ENCODE measurements at places on chromosomes 5 and 9.

DNA sequence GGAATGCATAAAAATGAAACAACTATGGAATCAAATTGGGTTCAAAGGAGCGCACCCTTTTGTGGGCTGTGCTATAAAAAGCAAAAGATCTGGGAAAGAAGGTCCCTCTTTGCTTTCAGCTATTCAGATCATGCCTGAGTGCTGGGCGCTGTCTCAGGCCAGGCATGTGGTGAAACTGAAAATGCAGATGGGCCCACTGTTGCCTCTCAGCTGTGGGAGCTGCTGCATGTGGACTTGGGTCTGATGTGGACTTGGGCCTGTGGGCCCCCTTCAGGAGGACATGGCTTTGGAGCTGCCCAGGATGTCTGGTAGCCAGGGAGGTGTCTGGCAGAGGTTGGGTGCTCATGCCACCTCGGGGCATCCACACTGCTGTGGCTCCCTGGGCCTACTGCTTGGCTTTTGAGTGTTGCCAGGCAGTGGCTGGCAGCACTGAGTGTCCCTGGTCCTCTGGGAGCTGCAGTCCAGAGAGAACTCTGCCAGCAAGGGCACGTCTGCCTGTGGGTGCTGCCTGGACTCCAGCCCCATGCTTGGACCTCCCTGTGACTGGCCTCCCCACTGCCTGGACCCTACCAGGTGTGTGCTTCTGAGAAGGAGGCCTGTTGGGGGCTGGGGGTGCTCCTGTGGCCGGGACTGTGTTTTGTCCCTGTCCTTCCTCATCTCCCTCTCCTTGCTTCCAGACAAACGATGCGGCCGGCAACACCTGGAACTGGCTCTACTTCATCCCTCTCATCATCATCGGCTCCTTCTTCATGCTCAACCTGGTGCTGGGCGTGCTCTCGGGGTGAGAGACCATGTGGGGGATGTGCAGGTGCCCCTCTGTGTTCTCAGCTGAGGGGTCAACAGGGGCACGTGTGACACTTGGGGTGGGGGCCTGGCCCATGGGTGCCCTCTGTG is 74.3 kb downstream of the CACNA1B start:
- no peak for DNase-seq

- no peak for DNase-seq
Observed at GRCh38 chr9:131104016-131104740, 7.8 kb downstream of the AIF1L start.

DNA sequence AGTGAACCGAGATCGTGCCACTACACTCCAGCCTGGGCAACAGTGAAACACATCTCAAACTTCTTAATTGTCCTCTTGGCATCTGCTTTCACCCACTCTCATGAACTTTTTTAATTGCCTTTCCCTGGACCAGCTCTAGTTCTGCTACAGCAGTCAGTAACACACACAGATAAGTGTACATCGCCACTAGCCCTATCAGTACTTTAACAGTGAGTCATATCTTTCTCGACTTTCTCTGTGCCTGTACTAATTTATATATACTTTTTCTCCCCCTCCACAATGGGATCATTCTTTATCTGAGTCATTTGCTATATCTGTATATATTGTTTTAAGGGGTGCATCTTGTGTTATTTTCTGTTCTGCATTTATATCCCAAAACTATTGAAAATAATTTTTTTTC is 6.7 kb downstream of the CDC37L1 start:
- DNase-seq, result no peak

GRCh38 chr9:122192914-122193525 is 33.3 kb downstream of the MORN5 start:
- DNase-seq, result no peak

- no peak for DNase-seq
Observed at GRCh38 chr9:7973123-7973522, 173.5 kb upstream of the DMAC1 start.

- no peak for DNase-seq
Observed at GRCh38 chr9:88936132-88936531, 55.1 kb upstream of the S1PR3 start.

DNA sequence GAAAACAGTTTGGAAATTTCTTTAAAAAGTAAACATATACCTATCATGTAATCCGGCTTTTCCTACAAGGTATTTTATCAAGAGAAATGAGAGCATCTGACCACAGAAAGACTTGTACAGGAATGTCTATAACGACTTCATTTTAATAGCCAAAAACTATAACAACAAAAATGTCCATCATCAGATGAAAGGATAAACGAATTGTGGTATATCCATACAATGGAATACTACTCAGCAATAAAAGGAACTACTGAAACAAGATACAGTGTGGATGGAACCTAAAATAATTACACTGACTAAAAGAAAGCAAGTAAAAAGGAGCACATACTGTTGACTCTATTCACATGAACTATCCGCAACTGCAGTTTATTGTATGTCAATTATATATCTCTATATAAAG is 1.4 kb upstream of the FTMT start:
- DNase-seq, result no peak

- DNase-seq, result no peak
Observed at GRCh38 chr9:80066931-80067330, 495.2 kb downstream of the TLE4 start.

- no peak for DNase-seq
Observed at GRCh38 chr5:75558981-75559632, 47.4 kb downstream of the POLK start.

- no peak for DNase-seq
Observed at GRCh38 chr5:115050866-115051265, 118.8 kb downstream of the TRIM36 start.

DNA sequence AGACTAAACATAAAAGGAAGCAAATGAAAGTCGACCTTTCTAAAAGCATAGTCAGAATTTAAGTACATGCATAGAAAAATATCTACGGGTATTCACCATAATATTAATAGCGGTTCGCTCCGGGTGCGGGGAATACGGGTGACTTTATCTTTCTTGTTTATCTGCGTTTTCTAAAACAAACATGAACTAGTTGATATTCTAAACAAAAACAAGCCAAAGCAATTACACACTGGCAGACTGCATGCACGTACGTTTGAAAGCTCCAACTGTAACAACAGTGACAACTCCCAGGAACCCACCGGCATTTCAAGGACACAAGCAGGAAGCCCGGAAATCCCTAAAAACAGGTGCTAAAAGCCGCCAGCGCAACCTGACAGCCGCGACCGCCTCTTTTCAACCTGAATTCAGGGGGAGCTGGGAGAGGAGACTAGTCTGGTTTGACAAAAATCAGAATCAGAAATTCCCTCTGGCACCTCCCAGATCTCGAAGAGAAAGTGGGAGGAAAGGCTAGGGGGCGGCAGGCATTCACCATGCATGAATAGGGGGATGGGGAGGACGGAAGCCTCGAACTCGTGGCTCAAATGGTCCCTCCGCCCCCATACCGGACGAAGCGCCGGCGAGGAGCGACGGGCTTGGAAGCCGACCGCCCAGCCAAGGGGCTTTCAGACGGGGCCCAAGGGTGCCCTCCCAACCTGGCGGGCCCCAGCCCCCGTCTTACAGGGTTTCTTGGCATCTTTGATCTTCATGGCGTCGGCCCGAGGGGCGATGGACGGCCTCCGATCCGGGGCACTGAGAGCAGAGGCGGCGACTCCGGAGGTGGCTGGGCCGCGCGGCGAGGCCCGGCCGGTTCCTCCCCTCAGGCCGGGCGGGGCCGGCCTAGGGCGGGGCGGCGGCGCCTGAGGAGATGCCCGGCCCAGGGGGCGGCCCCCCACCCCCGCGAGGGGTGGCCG is at the start of gene PANK3:
Gene PANK3, minus strand, starts transcription at position 831 of the 950 bp plus-strand sequence. Its CDS starts 85 bp downstream, at position 746.
- no peak for DNase-seq
